ENCODE measurements at places on chromosomes 12 and 14. TPM values are rescaled to one million over a fixed set of nuclear protein-coding genes. Genes with fewer than 3 reads are reported as not detected.
A peak's percentile ranks its signal among the peaks of the same experiment; 100 is the strongest.

DENND5B gene
- 17.0 TPM for total RNA-seq

KRT83 gene
- total RNA-seq: not detected

CHMP4A gene
- total RNA-seq: 134 TPM

TAS2R7 gene
- total RNA-seq: not detected

PLEKHH1 gene
- total RNA-seq: 3.9 TPM

SCARB1 gene
- 11.4 TPM for total RNA-seq

DNA sequence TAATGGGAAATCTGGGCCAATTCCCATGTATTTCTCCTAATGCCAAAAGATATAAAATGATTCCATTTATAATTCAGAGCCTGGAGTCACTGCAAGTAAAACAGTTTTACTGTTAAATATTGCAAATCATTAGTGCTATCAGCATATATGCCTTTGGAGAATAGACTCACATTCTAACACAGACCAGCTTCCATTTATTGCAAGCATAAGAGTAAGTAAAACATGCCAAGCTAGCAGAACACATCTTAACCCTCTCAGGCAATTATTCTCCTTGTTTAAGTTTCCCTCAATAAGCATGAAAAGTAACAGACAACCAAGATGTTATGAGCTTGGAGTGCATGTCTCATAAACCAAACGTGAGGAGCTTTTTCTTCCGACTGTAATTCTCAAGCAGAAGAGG, 173.9 kb upstream of the GRIP1 start:
- ATAC-seq: no peak

- no peak for ATAC-seq
Observed at GRCh38 chr12:6266541-6266966, 43.9 kb upstream of the PLEKHG6 start.

DNA sequence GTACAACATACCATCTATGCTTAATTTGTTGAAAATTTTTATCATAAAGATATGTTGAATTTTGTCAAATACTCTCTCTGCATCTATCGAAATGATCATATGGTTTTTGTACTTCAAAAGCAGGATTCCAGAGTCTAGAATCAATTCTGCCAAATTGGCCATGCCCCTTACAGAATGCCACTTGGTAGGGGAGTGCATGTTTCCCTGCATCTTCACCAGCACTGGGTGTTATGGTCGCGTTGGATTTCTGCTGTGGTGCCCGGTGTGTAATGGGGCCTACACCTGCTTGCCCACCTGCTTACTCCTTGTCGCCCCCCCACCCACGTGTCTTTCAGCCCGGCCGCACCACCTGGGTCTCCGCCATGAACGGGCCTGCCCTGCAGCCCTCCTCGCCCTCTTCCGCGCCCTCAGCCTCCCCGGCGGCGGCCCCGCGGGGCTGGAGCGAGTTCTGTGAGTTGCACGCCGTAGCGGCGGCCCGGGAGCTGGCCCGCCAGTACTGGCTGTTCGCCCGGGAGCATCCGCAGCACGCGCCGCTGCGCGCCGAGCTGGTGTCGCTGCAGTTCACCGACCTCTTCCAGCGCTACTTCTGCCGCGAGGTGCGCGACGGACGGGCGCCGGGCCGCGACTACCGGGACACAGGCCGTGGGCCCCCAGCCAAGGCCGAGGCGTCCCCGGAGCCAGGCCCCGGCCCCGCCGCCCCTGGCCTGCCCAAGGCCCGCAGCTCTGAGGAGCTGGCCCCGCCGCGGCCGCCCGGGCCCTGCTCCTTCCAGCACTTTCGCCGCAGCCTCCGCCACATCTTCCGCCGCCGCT, 12.3 kb downstream of the SH2B3 start:
- ATAC-seq: no peak

- no peak for ATAC-seq
Observed at GRCh38 chr12:105474672-105475071, 144.2 kb downstream of the C12orf75 start.

DNA sequence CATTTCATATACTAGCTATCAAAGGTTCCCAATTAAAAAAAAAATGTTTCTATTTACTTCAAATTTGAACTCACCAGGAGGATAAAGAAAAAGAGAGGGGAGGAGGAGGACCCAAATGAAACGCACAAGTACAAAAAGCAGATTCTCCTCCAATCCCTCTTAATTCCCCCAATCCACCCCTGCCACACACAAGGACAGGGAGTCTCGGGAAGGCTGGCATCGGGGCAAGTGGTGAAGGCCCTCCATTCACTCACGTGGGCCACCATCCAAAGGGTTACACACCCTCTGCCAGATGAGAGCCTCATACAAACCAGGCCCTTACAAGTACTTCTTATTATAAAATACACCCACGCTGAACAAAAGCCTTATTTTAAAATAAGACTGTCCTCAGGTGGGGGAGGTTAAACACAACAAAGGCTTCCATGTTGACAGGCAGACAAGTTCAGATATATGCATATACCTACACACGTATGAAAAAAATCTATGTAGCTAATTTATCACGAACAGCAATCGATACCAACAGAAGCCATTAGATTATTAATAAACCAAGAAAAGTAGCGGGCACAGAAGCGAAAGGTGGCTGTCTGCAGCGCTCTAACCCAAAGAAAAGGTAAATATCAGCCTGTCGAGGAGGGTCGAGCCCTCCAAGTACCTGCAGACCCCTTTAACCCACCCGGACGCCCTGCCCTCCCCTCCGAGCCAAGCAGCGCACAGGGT, 1.5 kb downstream of the ATP2B1 start:
- ATAC-seq: no peak

DNA sequence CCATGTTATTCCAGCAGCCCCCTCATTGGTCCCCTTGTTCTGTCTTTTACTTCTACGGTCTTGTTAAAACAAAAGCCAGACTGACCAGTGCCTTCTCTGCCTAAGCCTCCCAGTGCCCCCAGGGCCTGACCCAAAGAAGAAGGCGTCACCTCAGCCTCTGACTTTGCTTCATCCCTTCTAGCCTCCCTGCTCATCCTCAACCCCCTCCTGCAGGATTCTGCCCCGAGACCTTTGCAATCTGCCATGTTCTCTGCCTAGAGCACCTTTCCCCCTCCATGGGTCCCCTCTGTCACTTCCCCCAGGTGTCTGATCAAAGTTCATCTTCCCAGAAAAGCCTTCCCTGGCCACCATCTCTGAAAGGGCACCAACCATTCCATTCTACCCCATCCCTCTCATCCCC, 7.9 kb upstream of the RBM19 start:
- no peak for ATAC-seq

DNA sequence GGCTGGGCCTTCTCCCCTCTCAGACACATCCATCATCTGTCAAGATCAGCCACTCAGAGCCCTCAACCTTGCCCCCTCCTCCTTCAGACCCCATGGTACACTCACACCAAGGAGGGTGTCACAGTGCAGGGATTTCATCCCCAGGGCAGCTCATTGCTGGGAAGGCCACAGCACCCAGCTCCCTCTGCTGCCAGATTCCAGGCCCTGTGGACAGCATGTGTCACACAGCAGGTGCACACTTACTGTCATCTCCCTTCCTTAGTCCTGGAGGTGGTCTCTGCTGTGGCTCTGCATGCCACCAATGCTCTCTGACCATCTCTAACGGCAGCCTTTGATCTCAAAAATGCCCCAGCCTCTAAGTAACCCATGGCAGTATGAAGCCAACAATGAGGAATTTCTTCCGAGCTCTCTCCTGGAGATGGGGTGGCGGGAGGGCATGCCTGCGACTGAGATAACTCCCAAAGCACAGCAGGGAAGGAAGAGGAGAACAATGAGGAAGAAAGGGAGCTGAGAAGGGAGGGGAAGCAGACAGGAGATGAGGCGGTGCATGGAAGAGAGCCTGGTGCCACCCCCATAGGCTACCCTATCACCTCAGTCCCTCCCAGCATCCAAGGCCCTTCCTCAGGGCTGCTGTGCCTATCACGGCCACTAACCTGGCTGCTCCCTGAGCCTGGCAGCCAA, 101.0 kb downstream of the SINHCAF start:
- no peak for ATAC-seq

DNA sequence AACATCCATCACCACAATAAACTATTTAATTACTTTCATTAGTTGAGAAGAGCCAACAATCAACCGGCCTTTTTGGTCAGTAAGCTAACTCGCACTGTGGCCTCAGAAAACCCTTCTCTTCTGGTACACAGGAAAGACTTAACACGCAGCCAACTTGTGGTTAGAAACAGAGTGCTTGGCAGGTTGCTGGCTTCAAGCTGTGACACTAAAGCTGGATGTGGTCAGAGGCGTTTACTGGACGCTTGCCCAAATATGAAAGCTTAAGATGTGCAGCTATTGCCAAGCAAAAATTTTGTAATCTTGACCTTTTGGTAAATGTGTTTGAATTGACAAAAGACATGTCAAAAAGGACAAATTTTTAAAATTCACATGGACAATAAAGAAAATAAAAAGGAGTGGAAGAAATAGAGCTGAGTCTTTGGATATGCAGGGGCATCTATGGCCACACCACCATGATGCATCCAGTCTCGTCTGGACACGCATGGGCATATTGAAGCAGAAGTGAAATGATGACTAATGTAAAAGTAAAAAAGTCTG, 2.6 kb upstream of the KLRK1 start:
- ATAC-seq: peak; percentile 79

GRCh38 chr14:50835280-50835679, 4.3 kb upstream of the NIN start:
- no peak for ATAC-seq

- no peak for ATAC-seq
Observed at GRCh38 chr14:55440385-55440784, at the start of gene TBPL2. TSS of gene TBPL2 (minus strand) at chr14:55440616. CDS start at chr14:55440449, 167 bp downstream.

DNA sequence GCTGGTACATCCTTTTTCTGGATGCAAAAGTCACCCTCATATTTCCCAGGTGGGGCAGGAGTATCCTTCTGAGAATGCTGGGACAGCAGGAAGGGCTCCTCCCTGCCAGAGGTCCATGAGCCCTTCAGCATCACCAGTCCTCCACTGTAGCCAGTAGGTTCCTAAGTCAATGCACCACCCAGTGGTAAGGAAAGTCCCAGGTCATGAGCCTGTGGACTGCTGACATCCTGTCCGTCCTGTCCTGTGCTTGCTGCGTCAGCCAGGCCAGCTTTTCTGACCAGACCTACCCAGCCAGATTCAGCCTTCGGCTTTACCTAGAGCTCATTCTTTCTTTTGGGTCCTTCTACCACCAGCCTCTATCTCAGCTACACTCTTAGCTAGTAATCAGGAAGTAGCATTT, 23.0 kb upstream of the ACTN1 start:
- ATAC-seq: peak; percentile 31

DNA sequence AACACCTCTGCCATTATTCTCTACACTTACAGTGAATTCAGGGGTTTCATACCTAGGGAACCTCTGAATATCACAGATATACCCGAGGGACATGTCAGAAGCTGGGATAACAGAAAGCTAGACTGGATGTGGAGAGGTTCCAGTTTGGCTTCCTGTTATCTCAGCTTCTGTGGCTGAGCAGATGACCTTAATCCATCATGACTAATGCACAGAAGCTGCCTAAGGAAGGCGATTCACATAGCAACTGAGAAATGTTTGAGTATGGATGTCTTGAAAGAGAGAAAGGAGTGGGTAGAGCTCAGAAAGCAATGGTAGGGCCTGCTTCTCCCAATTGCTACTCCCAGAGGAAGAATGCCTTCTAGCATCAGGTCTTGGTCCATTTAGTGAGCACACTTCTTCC, 187.6 kb downstream of the RMST start:
- ATAC-seq: no peak

DNA sequence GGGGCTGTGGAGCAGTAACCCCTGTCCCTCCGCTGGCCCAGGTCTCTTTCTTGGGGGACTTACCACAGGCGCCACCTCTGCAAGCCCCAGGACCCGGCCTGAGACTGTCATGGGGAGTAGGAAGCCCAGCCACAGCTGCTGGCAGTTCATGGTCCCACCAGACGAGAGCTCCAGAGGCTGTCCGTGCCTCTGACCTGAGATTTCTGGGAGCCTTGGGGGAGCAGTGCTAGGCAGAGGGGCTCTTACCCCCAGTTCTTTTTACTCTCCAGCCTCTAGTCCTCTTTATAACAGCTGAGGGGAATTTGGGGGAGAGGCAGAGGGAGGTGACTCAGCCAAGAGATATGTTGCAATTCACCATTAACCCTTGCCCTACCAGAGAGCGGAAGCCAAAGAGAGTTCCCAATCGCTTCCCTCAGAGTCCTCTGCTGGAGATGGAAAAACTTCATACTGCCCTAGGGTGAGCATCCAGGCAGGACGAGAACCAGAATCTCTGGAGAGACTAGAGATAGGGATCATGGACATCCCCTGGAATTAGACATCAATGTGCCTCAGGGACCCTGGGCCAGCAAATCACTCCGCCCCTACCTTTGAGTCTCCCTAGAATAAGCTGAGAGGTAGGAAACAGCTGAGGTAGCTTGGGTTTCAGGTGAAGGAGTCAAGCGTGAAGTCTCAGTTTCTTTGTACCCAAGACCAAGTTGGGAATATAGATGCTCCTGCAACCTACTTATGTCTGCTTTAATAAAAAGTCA, at the start of gene MMP19:
MMP19 (minus strand) TSS at position 256 of the 749 bp plus-strand sequence; CDS start at position 150, 106 bp downstream.
- peak; percentile 53 for ATAC-seq

DNA sequence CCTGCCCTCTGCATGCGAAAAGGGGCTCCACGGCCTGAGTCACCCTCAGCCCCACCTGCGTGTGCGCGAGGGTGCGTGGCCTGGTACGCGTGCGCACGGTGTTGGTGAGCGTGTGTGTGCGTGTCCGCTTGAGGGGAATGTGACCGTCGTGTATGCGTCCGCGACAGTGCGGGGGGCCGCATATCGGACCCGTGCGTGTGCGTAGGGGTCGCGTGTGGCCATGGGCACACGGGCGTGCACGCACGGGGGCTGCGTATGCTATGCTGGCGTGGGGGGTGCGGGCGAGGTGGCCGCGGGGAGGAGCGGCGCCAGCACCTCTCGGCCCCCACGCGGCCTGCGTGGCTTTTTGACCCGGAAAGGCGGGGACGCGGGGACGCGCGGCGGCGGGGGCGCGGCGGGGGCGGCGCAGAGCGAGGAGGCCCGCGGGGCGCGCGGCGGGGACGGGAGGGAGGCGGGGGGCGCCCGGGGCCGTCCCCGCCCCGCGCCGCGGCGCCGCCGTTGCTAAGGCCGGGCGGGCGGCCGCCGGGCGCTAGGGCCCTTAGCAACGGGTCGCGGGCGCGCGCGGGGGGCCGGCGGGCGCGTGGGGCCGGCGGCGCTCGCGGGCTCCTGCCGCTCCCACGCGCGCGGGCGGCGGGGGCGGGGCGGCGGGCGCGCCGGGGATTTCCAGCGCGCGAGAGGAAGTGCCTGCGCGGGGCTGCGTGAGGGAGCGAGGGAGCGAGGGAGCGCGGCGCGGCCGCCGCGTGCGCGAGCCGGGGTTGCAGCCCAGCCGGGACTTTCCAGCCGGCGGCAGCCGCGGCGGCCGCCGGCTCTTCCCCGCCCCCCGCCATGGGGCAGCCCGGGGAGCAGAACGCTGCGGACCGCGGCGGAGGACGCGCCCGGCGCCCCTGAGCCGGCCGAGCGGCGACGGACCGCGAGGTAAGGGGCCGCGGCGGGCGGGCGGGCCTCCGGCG, at the start of gene TRAF3:
TRAF3 (plus strand) TSS at position 689 of the 950 bp plus-strand sequence. CDS start 92,753 bp downstream, outside the sequence.
- ATAC-seq: peak; percentile 82

GRCh38 chr14:36451310-36452065, 68.5 kb downstream of the NKX2-1 start:
- no peak for ATAC-seq

Data from gastroesophageal sphincter (tissue), 4 donors.